ENCODE measurements at places on chromosomes 3 and 15.

GRCh38 chr3:187626581-187626980 lies 43.6 kb downstream of the SST start:
- no peak for DNase-seq

- no peak for DNase-seq
Measured at GRCh38 chr15:41905036-41905793, 11.4 kb upstream of the SPTBN5 start.

GRCh38 chr15:55846116-55846707 lies 103.3 kb upstream of the PRTG start:
- DNase-seq = peak; percentile 18

DNA sequence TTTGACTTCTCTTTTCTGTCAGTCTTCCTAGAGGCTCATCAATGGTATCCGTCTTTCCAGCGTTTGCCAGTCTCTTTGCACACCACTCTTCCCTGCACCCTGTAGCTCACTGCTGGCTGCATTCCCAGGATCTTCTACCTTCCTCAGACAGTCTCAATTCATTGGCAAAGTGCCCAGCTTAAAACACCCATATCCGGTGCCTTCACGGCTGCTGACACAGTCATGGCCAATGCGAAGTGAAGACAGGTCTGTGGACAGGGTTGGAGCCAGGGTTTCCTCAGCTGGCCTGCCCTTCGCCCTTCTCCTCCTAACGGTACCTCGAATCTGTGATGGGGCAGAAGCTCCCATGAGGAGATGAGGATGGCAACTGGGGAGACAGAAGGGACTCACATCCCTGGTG lies 36.1 kb downstream of the PTH1R start:
- DNase-seq = no peak

- no peak for DNase-seq
Measured at GRCh38 chr3:193014902-193015301, 97.2 kb upstream of the MB21D2 start.

- peak; percentile 77 for DNase-seq
Measured at GRCh38 chr15:90046911-90047392, 45.8 kb downstream of the ZNF710 start.

Data from T47D (cell line).